Esophagus muscularis mucosa (tissue), 4 donors: ENCODE measurements at places on chromosomes 4 and X. TPM values are rescaled to one million over a fixed set of nuclear protein-coding genes. Genes with fewer than 3 reads are reported as not detected.
A peak's percentile ranks its signal among the peaks of the same experiment; 100 is the strongest.

RGN gene
- total RNA-seq = 6.5 TPM

DNA sequence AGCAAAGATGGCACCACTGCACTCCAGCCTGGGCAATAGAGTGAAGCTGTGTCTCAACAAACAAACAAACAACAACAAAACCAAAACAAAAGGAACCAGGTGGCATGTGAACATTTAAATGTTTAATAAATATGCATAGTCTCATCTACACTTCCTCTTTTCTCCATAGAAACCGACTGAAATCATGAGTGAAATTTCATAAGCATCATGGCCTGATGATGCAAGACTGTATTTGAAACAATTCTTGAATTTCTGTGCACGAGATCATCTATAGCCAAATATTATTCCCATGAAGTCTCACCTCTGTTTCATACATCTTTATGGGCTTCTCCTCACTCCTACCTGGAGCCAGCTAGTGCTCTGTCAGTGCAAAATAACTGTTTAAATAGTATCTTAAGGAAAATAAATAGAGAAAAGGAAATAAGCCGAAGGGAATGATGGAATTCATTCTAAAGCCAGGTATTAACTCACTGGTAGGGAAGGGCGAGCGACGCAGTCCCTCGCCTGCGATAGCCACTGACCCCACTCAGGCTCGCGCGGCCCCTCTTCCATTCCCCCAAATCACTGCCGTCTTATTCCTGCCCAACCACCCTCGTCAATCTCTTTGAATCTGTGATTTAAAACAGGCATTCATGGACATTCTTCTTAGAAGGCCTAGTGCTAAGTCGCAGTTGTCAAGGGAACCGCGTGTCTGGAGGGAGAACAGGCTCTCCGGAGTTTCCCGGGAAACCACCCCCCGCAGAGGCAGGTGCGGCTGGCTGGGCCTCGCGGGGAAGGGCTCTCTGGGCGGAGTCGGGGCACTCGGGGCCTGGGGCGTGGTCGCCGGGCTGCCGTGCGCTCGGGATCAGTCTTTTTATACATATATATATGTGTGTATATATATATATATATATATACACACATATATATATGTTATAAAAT is 52.4 kb upstream of the TRIM2 start:
- no peak overlapping the region for H3K27ac ChIP-seq
- peaks cover 27% of the 10 kb centered on the region for H3K4me1 ChIP-seq
- no peaks in the 10 kb centered on the region for H3K27me3 ChIP-seq
- no peaks in the 10 kb centered on the region for H3K36me3 ChIP-seq
- H3K4me3 ChIP-seq = peak overlapping the region; percentile 59

SSX3 gene
- total RNA-seq = not detected

DNA sequence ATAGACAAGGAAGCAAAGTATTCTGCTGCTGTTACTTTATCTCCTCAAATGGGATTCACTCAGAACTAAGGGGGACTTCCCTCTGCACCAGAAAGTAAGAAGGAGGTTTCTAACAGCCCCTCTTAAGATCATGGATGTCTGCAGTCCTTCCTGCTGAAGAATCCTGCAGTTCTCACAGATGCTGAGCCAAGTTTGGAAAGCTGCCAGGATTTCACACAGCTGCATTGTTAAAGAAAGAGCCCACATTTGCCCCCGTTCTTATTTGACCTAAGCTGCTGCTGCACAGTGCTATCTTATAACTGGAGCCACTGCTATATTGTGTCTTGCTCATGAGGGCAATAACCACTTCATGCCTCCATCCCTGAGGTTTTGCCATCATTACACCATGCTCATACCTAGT is 81.1 kb downstream of the FAAH2 start:
- no peak for DNase-seq
- H3K4me3 ChIP-seq = no peak overlapping the region
- H3K27ac ChIP-seq = no peak overlapping the region
- H3K27me3 ChIP-seq = no peaks in the 10 kb centered on the region
- H3K4me1 ChIP-seq = no peaks in the 10 kb centered on the region
- no peaks in the 10 kb centered on the region for H3K36me3 ChIP-seq

KCNE5 gene
- total RNA-seq = not detected

DNA sequence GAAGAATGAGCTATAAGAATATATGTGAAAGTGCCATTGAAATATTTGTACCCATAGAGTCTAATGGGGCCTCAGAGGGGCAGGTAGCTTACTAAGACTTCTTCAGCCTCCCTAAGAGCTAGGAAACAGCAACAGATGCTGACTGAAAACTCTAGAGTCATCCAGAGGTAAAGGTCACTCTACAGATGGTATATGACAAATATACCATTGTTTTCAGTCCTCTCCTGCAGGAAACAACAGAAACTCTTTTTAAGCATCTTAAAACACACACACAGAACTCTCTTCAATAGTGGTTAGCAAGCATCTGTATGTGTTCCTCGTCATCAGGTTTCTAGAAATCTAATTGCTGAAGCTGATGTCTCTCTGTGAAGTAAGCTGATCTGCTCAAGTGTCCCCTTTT is 313.8 kb upstream of the GATB start:
- H3K27me3 ChIP-seq = no peaks in the 10 kb centered on the region
- no peak for DNase-seq
- H3K4me1 ChIP-seq = no peaks in the 10 kb centered on the region
- H3K4me3 ChIP-seq = no peak overlapping the region
- H3K27ac ChIP-seq = no peak overlapping the region

GRCh38 chrX:150408561-150408960 is 45.4 kb downstream of the MAMLD1 start:
- no peaks in the 10 kb centered on the region for H3K27me3 ChIP-seq
- H3K27ac ChIP-seq = no peak overlapping the region
- peaks cover 5% of the 10 kb centered on the region for H3K4me1 ChIP-seq
- H3K36me3 ChIP-seq = no peaks in the 10 kb centered on the region

- no peaks in the 10 kb centered on the region for H3K36me3 ChIP-seq
- no peaks in the 10 kb centered on the region for H3K27me3 ChIP-seq
- no peak overlapping the region for H3K27ac ChIP-seq
- DNase-seq = no peak
- no peak overlapping the region for H3K4me3 ChIP-seq
These were observed 218.2 kb downstream of the AASDH start for GRCh38 chr4:56169061-56169460.
